ENCODE measurements at places on chromosomes 2 and 18.

GRCh38 chr2:177332992-177333388, 59.6 kb upstream of the AGPS start:
- no peak for DNase-seq

- no peak for DNase-seq
These were observed 14.9 kb downstream of the ATAD2B start for GRCh38 chr2:23912054-23912453.

GRCh38 chr18:49189772-49190171, 239.0 kb upstream of the SMAD7 start:
- DNase-seq, result no peak

DNA sequence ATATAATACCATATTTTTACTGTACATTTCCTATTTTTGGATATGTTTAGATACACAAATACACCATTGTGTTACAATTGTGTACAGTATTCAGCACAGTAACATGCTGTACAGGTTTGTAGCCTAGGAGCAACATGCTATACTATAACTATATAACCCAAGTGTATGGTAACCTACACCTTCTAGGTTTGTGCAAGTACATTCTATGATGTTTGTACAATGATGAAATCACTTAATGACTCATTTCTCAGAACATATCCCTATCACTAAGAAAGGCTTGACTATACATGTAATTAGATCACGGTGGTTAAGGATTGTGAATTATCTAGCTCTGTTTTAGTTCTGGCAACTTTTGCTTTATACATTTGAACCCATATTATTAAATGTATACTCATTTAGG, 31.3 kb downstream of the NPHP1 start:
- DNase-seq, result no peak

GRCh38 chr2:211423018-211423417, 866.6 kb downstream of the CPS1 start:
- no peak for DNase-seq

DNA sequence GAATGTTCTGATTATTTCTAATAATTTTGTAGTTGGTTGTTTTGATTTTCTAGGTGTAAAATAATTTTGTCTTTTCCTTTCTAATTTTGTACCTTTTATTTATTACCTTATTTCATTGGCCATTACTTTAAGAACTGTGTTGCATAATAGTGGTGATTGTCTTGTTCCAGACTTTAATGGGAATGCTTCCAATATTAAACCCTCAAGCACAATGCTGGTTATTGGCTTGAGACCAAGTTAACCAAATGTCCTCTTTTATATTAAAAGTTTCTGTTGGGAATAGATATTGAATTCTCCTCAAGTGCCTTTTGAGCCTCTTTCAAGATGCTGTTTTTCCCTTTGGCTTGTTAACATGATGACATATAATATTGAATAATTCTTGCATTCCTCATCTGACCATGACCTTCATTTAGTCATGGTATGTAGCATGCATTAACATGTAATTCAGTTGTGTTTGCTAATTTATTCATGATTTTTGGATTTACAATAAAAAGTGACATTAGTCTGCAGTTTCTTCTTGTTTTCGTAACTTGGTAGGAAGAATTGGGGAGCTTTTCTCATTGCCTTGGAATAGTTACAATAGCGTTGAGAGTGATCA, 141.7 kb downstream of the DIS3L2 start:
- no peak for DNase-seq

- DNase-seq, result no peak
These were observed 7.2 kb downstream of the RND3 start for GRCh38 chr2:150480241-150480640.

GRCh38 chr2:159684796-159685195, 27.5 kb upstream of the MARCHF7 start:
- DNase-seq, result peak; percentile 26

DNA sequence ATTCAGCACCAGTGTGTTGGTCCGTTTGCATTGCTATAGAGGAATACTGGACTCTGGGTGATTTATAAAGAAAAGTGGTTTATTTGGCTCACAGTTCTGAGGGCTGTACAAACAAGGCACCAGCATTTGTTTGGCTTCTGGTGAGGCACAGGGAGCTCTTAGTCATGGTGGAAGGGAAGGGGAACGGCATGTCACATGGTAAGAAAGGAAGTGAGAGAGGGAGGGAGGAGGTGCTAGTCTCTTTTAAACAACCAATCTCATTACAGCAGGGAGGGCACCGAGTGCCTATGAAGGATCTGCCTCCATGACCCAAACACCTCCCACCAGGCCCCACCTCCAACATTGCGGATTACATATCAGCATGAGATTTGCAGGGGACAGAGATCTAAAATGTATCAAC, 143.9 kb upstream of the DLX2 start:
- DNase-seq, result no peak
